ENCODE measurements at places on chromosomes 5 and 9. TPM values are rescaled to one million over a fixed set of nuclear protein-coding genes. Genes with fewer than 3 reads are reported as not detected.
A peak's percentile ranks its signal among the peaks of the same experiment; 100 is the strongest.

Gene C5orf15
- total RNA-seq: 105 TPM

Gene IFNK
- total RNA-seq: not detected

Gene FOXI1
- total RNA-seq: not detected

Gene WWC1
- 21.0 TPM for total RNA-seq

DNA sequence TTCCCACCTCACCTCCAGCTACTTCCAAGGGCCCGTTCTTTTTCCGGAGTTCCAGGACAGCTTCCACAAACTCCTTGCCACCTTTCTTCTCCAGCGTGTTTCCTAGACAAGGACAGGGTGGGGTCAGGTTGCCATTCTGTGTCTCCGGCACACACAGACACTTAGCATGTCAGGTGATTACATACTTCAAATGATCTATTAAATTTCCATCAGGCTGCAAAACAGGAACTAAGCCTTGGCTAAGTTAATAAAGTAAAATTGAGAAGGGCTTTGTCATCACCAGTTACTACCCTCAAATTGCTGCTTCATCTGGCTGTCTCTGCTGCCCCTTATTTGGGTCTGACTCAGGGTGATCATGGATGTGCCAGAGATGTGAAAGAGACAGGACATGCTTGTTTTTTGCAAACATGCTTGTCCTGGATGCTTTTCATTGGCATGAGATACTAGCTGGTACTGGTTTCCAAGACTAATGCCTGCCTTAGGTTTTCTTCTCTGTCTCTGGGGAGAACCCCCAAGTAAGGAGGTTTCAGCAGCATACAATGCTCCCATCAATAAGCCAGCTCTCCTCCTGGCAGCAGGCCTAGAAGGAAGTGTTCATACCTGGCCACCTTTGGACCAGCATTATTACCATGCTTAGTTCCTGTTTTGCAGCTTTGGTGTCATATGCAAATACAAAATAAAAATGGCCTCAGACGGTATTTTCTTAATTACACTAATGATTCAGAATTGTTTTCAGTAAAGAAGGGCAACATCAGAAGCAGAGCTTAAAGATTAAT, 52.9 kb downstream of the MACROH2A1 start:
- DNase-seq: no peak

DNA sequence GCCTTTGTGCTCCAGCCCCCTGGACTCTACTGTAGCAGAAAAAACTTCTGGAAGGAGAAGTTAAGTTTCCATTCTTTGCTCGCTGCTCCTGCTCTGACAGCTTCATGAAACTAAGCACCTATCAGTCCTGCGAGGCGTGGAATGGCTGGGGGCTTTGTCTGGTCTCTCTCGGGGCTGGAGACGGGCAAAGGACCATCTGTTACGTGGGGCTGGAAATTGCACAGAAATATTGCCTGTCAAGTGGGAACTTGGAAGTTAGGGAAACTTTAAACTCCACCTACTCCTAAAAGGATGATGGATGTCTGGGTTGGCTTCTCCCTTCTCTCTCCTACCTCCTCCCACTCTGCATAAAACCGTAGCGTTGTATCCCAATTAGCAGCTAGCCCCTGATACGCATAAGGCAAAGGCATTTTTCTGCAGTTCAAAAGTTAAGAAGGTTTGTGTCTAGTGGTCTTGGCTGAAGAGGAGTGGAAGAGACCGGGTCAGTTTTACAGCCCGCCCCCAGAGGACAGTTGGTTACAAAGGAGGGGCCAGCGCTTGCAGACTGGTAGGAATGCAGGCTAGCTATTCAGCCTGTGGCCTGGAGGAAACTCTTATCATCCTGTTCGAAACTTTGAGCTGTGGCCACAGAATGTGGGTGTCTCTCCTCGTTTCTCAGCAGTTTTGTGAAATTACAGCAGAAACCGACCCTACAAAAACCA, 1.3 kb downstream of the FBXL7 start:
- DNase-seq: peak; percentile 45

DNA sequence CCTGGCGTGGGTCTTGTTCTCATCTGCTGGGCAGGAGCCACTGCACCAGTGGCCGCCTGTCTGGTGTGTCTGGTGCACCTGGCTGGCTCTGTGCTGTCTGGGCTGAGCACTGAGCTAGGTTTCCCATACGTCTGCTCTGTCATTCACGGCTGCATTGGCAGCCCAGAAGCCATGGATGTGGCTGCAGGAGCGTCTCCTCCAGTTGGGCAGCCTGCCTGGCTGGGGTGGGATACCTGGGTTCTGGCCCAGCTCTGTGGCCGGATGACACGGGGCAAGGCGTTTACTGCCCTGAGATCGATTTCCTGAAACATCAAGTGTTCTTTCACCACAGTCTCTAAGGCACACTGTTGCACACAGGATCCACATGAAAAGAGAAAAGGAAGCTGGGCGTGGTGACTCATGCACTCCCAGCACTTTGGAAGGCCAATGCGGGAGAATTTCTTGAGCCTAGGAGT, 25.5 kb upstream of the SLC25A51 start:
- no peak for DNase-seq

DNA sequence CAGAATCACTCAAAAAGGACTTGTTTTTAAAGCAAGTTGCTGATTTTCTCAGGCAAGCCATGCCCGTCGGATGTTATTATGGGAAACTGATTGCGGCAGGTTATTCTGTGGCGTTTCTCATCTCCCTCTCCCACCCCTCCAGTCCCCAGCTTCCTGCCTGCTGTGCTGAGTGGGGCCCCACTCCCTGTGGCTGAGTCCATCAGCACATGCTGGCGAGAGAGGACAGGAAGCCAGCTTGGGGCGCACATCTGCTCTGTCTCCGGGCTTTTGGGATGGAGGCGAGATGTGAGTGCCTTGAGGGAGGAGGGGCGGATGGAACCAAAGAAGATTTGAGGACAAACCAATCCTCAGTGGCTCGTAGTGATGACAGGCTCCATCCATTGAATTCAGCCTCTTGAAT, 108.0 kb downstream of the DAPK1 start:
- no peak for DNase-seq

DNA sequence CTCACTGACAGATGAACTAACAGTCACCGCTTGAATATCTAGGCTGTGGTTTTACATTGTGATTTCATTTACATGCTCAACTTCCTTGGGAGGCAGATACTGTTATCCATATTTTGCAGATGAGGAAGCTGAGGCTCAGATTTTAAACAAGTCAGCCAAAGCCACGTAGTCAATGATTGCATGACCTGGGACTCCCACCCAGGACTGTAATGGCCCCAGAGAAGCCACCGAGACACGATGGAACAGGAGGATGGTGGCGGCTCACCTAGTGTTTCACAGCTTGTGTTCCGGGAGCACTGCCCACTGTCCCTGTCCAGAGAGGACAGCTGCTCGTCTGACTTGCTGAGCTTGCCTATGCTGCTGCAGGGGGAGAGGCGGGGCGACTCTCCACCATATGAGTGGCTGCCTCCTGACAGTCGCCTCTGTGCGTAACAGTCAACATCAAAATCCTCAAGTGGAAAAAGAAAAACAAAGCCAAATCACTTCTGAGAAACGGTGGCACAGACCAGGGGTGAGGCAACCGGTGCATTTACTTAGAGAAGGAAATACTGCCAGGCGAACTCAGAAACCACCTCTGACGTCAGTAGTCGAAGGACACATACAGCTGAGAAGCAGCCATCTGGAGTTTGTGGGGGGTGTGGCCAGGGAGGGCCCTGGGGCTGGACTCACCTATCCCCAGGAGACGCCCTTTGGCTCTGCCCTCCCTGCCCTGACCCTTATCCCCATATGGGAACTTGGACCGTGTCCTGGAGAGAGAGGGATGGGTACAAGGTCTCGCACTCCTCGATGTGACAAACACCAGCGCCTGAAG, 82.5 kb downstream of the PRRT1B start:
- DNase-seq: no peak

Data from NCI-H460 (cell line).